T-helper 1 cell (primary cell): ENCODE measurements at places on chromosomes 11 and 22.

- DNase-seq = no peak
Observed at GRCh38 chr11:128551058-128551457, 36.3 kb downstream of the ETS1 start.

DNA sequence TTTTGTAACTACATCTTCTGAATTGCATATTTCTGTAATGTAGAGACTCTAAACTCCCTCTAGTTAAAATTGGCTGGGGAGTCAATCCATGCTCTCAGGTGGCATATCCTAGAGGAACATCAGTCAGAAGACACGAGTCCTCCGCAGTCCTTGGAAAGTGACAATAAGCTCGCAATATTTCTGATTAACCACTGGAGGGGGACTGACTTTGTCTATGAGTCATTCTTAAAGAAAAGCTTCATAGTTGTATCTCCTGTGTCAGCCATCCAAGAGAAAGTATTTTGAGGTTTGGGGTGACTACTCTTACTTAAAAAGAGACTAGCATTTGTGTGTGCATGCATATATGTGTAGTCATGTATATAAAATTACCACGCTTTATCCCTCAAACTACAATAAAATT, 60.2 kb downstream of the SLN start:
- DNase-seq = no peak

DNA sequence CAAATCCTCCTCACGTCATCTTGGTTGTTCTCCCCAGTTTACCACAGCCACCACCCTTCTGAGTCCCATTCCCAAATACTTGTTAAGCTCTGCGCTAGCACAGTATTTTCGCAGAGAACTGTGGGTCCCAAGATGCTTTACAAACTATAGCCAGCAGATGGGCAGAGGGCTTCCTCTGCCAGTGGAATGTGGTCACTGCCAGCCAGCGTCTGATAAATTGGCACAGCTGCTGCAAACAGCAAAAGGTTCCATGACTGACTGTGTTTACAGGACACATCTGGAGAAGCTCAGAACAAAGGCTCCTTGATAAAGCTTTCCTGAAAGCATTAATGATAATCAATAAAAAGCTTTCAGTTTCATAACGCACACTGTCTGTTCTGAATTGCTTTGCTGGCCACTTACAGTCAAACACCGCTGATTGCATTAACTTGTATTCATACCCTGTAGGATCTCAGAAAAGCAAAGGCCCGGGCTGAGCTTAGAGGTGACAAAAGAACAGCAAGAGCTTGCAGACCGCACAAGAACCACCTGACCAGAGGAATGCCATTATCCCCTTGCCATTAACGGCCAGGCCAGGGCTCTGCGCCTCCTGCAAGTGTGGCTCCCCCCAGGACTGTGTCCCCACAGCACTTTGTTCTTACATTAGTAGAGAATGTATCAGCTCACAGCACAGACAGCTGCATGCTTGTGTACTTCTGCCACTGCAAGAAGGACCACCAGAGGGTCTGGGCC, 120.6 kb downstream of the MICAL3 start:
- DNase-seq = no peak

- DNase-seq = no peak
Observed at GRCh38 chr11:90630176-90630575, 407.3 kb upstream of the CHORDC1 start.

DNA sequence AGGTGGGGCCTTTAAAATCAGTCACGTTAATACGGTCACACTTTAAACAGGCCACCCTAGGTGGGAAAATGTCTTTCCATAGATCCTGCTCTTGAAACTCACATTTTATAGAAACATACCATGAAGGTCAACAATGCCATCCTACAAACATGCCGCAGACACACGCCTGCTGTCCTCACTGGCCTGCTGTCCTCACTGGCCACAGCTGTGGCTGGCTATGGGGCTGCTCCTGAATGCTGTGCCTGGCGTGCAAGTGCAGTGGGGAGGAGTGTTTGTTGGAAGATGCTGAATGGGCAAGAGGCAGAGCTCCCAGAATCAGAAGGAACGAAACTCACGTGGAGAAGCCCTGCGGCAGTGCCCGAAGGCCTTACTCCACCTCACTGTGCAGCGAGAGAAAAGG, 106.2 kb upstream of the BID start:
- no peak for DNase-seq

DNA sequence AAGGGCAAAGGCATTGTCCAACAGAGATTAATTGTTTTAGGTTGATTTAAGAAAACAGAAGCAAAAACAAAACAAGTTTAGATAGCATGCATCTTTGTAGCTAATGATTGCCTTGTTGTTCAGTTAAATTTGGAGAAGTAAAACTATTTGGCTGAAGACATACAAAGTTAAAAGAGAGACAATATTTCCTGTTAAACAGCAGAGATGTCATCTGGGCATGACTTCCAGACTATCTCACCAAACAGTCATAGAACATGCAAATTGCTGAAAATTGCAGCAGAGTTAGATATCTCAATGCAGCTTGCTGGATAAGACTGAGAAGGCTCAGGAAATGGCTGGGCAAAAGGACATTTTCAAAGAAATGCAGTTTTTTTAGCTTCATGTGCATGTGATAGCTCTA, 57.5 kb upstream of the PDGFD start:
- DNase-seq = no peak

GRCh38 chr11:67640021-67640757, 626 bp upstream of the TBX10 start:
- peak; percentile 52 for DNase-seq

- no peak for DNase-seq
Observed at GRCh38 chr11:27081056-27081455, 40.4 kb downstream of the BBOX1 start.

- no peak for DNase-seq
Observed at GRCh38 chr11:40683010-40683409, 776.4 kb downstream of the LRRC4C start.

GRCh38 chr22:45112136-45112879, 51.4 kb upstream of the NUP50 start:
- no peak for DNase-seq

GRCh38 chr22:33579448-33580093, 340.7 kb downstream of the LARGE1 start:
- no peak for DNase-seq

- no peak for DNase-seq
Observed at GRCh38 chr11:67062526-67063373, 6.1 kb downstream of the RHOD start.

DNA sequence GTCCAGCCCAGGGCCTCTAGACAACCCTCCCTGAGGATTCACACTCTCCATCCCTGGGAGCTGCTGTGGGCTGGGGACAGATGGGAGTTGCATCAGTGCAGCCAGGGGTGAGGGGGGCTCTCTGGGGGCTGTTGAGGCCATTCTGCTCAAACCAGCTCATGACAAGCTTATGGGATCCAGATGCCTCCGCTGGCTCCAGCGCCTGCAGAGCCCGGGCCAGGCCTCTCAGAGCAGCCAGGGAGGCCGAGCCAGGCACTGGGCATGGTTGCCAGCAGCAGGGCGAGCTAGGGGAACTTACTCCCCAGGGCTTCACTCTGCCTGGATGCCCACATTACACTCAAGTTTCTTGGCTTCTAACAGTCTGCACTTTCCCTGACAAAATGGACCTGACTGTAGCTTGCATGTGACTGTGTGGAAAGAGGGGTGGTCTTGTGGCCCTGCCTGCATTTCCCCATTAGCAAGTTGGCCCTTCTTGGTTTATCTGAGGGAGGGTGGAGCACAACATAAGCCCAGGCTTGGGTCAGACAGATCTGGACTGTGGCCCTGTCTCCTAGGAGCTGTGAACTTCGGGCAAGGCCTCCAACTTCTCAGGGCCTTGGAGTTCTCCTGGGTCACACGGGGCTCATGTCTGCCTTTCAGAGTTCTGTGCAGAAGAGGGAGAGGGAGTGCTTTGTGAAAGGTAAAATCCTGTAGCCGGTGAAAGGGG, 34.5 kb upstream of the CYB5R3 start:
- no peak for DNase-seq

- DNase-seq = no peak
Observed at GRCh38 chr11:57751676-57752253, at the start of gene BTBD18. BTBD18 (minus strand) TSS chr11:57751819; CDS start chr11:57751188, 631 bp downstream.

GRCh38 chr22:29341056-29341848, 25.8 kb upstream of the RASL10A start:
- no peak for DNase-seq

DNA sequence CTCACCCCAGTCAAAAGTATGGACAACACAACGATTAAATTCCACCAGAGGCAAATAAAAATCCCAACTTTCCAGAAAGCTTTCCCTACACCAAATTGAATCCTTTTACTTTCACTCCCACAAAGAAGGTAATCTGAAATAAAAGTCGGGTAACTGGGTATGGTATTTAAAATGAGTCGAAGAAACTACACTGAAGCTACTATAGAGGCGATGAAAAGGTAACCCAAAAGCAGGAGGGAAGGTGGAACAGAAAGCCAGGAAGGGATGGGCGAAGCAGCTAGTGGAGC, 1.1 kb downstream of the PICALM start:
- DNase-seq = no peak
